Foreskin keratinocyte (primary cell): ENCODE measurements at places on chromosomes 6 and 20.

DNA sequence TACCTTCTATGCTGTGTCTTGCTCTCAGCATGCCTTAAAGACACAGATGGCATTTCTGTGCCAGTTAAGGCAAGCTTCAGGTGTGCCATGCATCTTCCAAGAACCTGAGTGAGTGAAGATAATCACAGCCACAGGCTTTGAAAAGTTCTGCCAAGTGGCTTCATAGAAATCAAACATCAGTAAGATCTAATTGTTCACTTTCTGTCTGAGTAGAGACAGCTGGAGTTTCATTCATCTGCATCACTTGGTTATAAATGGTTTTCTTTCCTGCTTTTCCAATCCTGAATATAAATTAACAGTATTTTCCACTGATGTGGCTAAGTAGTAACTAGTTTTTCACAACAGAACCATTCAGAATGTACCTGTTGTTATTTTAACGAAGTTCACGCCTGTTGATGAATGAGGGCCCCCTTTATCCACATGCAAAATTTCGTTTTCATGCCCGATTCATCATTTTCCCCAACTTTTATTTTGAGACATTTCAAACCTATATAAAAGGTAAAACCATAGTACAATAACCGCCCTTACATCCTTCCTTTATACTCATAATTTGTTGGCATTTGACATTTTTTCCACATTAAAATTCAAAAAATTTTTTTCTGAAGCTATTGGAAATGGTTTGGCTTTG, 38.6 kb upstream of the KCNG1 start:
- DNase-seq, result no peak

DNA sequence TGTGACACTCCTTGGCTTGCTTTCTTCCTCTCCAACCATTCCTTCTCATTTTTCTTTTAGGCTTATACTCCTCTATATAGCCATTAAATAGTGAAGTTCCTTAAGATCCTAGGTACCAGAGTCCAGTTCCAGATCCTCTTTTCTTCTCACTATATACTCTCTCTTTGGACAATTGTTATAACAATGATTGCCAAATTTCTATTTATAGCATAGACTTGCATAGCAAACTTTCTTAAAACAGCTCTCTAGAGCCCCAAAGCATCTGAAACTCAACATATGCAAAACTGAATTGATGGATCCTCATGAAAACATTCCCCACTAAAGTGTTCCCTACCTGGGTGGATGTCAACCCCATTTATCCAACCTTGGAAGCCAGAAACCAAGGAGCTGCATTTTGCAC, 13.4 kb downstream of the PHIP start:
- DNase-seq, result no peak

DNA sequence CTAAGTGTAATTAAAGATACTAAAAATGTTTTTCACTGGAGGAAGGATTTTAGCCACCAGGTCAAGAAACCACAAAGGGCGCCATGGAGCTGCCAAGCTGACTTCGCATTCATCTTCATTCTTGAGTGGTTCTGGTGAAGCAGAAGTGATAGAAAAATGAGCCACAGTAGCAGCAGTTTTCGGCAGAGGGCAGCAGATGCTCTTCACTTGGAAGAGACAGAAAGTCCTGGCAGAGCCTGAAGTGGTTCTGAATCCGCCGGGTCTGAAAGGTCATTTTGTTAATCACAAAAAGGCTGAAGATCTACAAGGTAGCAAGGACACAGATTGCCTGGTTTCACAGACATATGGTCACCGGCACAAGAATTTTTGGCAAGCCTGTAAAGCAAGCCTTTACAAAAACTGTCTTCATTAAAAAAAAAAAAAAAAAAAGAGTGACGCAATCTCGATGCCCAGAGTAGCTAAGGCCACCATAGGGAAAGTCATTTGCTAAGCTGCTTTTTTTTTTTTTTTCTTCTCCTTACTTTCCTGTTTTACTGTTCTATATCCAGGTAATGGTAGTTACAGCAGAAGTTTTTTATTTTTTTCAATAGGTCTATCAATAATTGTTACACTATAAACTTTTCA, 345.1 kb upstream of the AGPAT4 start:
- peak; percentile 6 for DNase-seq

GRCh38 chr6:90374201-90374600, 77.6 kb upstream of the BACH2 start:
- no peak for DNase-seq

GRCh38 chr6:35318196-35319171, 20.9 kb downstream of the DEF6 start:
- no peak for DNase-seq

GRCh38 chr6:113600551-113601339, 256.4 kb upstream of the MARCKS start:
- DNase-seq, result no peak

DNA sequence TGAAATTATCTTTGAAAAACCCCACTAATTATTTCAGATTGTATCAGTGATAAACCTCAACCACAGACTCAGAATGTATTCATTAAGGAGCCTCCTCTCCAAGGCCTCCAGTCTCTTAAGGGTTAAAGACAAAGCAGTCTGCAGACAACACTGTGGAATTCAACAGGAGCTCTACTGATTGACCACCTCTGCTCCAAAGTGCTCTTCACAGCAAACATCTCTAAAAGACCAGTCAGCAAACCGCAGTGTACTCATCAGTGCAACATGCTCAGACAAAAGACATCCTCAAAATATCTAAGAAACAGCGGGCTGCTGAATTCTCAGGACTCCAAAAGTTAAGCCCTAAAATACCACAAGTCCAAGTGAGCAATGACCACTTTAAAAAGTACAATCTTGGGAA, 42.0 kb downstream of the UQCC1 start:
- peak; percentile 83 for DNase-seq

GRCh38 chr6:16731478-16732051, 29.7 kb downstream of the ATXN1 start:
- DNase-seq, result no peak

- no peak for DNase-seq
These were observed 14.3 kb upstream of the CDH22 start for GRCh38 chr20:46322641-46323040.

DNA sequence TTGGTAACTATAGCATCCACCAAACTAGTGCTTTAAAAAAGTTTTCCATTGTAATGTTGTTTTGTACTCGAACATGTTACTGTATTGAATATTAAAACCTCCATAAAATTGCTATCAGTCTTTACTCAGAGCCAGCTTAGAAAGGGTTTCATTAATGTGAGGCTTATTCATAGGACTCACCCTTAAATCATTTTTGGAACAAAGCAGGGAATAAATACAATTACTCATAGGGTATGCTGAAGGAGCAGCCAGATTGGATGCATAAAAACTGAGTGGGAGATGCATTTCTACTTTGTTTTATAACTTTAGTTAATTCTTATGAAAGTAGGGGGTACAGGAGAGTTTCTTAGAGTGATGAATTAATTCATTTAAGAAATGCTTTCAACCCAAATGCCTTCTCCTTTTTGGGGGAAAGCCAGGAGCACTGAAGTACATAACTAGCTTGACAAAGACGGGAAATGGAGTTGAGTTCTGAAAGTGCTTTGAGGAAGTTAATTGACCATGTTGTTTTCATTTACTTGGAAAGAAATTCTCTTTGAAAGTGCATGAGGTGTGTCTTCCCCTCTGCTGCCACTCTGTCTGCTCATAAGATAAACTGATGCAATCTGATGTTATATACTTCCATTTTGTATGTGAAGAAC, 90.3 kb downstream of the RNF144B start:
- DNase-seq, result no peak

DNA sequence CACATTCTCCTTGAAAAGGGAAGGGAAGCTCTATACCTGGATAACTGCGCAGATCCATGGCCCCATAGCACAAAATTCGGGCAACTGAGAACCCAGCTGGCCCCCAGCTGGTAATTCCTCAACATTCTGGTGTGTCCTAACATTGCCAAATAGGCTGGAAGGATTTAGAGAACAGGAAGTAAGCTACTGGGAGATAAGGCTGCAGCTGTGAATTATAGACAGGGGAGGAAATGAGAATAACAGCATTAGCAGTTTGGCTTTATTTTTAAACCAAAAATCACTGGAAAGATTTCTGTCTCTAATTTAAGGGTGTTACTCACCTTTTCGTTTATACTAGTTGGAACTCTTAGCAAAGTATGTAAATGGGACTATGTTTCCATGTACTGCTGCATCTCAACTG, 97.2 kb downstream of the TULP4 start:
- no peak for DNase-seq

GRCh38 chr6:68252632-68253031, 382.4 kb upstream of the ADGRB3 start:
- no peak for DNase-seq

- DNase-seq, result no peak
These were observed 208.4 kb downstream of the MYLK4 start for GRCh38 chr6:2542101-2542857.

DNA sequence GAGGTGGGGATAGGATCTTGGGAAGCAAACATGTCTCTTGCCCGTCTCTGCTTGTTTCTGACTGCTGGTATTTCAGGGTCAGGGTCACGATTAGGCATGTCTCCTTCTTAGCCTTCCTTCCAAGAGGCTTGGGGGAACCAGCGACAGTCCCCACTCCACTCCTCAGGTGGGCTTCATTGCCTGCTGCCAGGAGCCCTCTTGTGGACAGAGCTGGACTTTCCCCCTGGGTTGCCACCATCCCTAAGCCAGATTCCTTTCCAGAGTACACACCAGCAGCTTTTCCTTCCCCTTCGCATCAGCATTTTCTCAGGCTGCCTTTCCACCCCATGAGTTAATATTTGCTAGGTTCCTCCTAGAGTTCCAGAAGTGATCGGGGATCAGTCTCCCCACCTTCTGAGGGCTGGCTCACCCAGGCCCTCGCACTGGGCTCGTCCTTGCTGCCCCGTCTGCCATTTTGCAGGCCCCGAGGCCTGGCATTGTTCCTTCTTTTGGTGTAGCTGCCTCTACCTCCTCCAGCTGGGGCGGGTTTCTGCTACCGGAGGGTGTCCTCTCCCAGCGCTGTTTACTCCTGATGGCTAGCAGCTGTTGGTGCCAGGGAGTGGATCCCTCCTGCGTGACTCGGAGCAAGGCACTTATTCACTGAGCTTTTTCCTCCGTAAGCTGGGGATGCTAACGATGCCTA, 8.8 kb upstream of the C20orf144 start:
- DNase-seq, result no peak

GRCh38 chr6:136685540-136686108, 106.7 kb downstream of the MAP3K5 start:
- peak; percentile 50 for DNase-seq

GRCh38 chr6:16730738-16731477, 30.4 kb downstream of the ATXN1 start:
- DNase-seq, result no peak

- no peak for DNase-seq
These were observed 2.2 kb downstream of the SRC start for GRCh38 chr20:37347891-37348791.

DNA sequence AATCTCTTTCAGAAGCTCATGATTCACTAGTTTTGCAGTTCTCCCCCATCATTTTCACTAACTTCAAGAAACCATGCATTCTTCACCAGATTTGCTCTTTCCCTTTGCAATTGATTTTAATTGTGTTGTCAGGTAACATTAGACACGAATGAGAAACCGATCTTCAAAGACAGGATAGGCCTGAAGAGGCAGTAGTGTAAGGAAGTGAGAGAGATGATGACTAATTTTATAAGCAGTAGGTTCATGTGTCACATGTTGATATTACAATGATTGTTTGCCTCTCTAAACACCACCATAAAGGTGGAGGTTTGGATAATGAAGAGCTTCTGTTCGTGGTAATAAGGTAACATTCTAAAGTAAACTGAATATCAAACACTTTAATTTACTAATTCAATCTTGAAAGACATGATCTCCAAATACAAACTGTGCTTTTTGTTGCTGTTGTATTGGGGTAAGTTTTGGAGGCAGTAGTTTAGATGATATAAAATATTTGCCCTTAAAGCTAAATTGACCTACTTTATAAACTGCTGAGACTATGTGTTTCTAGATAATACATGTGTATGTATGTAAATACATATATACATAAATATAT, 207.2 kb downstream of the PHACTR1 start:
- DNase-seq, result no peak

DNA sequence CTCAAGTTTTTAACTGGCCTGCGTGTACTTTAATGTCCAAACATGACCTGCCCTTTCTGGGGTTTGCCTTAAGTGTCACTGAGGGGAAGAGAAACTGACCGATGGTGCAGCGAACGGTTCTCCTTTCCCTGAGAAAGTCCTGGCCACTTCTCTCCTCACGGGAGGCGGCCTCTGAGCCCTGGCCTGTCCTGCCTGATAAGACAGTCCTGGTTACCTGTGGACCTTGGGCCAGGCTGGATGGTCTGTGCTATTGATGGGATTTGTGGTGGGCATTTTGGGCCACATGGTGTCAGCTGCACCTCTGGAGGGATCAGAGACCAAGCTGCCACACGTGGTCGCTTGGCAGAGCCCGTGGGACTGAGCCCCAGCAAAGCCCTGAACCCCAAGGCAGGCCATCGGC, 11.6 kb upstream of the NTSR1 start:
- DNase-seq, result no peak

- peak; percentile 37 for DNase-seq
These were observed 2.8 kb upstream of the PNPLA1 start for GRCh38 chr6:36266913-36267644.
